ENCODE measurements at places on chromosomes 5 and 9.
A peak's percentile ranks its signal among the peaks of the same experiment; 100 is the strongest.

GRCh38 chr9:91383577-91383976 lies 21.9 kb upstream of the AUH start:
- DNase-seq, result no peak

DNA sequence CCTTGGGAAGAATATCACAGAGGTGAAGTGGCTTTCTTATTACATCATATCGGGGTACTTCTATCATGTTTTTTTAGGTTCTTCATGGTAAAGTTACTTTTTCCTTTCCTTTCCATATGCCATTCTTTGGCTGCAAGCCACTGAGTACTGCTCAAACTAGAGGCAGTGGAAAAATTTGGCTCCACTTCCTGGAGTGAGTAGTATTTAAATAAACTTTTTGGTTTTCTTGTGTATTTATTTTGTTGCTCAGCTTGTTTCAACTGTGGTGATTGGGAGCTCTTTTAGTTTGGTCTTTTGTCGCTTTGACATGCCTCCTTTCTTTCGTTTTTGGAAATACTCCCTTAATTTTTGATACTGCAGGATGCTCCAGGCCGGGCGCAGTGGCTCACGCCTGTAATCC lies 69.8 kb downstream of the WDR70 start:
- no peak for DNase-seq

DNA sequence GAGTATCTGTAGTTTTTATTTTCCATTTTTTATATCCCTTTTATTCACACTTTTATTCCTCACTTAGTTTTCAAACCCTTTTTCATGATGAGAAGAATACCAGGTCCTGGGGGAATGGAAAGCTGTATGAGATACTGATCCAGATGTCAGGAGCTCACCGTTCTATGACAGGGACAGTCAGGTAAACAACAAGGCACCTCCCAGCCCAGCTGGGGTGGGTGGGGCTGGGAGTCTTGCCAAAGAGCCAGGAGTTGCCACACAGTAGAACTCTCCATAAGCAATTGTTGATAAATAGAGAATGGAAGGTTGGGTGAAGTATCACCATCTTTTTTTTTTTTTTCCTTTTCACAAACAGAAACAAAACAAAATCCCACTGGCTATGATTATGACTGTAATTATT lies 225.8 kb downstream of the NSG2 start:
- DNase-seq, result no peak

DNA sequence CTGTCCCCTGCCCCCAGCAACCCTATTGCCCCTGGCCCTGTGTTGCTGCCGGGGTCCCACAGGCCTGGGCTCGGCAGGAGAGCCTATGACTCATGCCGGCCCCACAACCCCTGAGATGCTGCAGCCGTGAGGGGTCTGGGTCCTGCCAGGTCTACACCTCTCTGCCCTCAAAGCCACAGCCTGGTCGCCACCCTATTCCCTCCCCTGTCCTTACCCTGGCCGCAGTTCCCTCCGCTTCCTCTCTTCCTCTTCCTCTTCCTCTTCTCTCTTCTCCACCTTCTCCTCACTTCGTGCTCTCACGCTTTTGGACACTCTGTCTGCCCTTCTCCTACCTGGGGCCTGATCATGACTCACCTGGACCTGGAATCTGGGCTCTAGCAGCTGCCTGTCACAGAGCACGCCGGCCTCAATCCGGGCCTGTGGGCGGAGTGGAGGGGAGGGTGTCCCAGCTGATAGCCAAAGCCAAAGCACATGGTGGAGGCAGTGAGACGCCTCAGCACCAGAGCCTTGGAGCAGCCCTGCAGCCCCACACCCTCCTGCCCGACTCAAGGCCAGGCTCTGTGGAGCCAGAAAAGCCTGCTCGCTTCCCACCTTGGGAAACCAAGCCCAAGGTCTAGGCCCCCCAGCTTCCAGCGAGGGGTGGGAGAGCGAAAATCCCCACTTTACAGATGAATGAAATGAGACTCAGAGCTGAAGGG lies 26.8 kb upstream of the CSF1R start:
- DNase-seq, result peak; percentile 8

GRCh38 chr5:72654231-72654630 lies 147.0 kb upstream of the ZNF366 start:
- DNase-seq, result no peak
